GM12878 (cell line): ENCODE measurements at places on chromosomes 16 and 17.
A peak's percentile ranks its signal among the peaks of the same experiment; 100 is the strongest.

GRCh38 chr17:35239823-35240222 lies 3.0 kb upstream of the SLFN5 start:
- no peak for DNase-seq

DNA sequence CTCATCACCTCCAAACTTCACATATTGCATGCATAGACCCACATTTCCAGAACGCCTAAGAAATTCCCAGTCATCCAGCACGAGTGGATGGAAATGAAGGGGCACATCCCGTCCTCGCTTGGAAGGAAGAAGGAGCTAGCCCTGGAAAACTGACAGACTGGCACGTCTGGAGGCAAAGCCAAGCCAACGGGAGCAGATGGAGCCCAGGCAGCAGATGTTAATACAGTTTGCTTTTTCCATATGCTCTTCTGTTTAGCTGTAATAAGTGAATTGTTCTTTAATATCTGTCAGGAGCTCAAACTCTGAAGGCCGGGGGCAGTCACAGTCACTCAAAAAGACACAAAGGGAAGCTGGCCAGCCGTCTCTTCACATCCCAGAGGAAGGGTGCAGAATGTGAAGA lies 187.7 kb downstream of the XYLT1 start:
- no peak for DNase-seq

GRCh38 chr16:8788578-8789172 lies 8.8 kb downstream of the TMEM186 start:
- DNase-seq: no peak

DNA sequence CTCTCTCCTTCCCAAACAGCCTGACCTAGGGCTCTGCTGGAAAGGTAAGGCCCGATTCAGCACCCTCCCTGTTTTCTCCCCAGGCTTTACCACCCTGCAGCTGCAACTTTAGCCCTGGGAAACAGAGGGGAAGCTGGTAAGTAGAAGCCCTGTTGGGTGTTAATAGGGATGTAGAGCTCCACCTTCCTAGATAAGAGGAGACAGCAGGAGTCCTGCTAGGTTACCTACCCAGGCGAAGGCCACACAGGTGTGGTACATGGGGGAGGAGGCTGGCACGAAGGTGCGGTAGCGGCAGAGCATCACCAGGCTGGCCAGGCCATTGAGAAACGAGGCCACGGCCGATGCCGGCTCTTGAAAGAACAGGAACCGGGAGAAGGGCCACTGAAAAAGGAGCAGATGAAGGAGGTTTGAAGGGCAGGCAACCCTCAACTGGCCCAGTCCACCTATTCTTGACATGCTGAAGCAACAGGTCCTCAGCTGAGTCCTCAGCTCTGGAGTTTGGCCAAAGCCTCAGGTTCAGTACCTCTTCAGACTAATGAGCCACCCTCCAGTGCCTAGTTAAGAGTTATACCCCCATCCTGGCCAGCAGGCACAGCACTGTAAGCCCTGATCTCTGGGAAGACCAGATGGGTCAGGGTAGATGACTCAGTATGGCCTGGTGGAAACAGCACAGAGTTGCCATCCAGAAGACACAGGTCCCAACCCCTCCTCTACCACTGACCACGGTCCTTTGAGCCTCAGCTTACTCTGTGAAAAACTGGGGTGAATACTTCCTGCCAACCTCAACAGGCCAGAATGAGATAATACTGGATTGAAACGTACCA lies 3.3 kb downstream of the PGAP3 start:
- no peak for DNase-seq

DNA sequence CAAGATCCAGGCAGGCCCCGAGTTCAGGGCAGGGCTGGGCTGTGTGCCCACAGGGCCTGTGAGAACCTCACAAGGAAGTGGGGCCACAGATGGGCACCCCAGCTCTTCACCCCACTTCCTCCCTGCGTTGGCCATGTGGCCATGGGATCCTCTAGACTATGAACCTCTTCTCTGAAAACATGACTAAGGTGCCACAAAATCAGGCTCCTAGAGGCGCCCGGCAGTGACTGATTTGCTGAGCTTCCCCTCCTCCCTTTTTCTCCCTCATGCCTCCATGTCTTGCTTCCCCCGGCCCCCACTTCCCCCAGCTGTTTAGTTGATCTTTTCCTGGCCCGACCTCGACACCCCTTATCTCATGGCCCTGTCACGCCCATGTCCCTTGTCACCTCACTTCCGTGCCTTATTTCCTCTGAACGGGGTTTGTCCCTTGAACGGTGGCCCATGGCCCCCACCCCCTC lies 87.1 kb downstream of the KCNJ12 start:
- no peak for DNase-seq

- no peak for DNase-seq
Observed at GRCh38 chr17:19285213-19285900, 48.2 kb downstream of the EPN2 start.

DNA sequence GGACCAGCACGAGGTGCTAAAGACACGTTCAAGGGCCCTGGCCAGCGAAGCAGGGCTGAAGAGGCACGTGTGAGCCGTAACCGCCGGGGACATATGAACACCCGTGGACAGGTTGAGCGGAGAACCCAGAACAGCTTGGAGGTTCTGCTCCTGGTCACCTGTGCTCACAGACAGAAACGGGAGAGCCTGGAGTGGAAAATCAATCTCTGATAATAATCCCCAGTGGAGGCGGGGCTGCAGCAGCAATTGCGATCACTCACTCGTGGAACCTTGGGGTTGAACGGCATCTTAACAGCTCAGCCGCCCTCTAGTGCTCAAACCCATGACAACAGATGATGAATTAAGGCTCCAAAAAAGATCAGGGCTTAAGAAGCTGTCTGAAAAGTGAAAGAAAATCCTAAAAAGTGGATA lies 25.6 kb downstream of the WIPI1 start:
- no peak for DNase-seq

DNA sequence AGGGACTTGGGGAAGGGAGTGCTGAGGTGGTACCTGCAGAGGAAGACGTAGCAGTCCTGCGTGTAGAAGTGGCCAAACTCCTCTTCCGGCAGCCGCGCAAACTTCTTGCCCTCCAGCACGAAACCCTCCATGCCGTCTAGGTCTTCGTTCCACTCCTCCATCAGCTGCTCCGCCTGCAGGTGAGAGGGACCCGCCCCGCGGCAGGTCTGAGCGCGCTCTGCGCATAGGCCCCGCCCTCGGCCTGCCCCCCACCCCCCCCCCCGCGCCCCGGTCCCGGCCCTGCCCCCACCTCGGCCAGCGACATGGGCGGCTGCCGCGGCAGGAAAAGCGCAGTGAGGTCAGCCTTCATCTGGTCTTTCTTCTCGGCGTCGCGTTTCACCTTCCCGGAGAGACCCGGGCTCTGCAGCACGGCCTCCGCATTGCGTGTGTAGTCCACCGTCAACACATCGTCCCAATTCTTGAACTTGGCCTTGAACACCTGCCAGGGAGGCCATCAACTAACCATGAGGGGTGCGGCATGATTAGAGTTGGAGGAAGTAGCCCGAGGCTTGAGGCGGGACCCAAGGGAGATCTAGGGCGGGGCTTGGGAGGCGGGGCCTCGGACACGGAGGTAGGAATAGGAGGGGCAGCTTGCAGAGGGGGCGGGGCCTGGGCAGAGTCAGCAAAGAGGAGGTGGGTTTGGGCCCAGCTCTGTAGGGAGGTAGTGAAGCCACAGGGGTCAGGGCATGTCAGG lies 11.5 kb downstream of the FLII start:
- no peak for DNase-seq

DNA sequence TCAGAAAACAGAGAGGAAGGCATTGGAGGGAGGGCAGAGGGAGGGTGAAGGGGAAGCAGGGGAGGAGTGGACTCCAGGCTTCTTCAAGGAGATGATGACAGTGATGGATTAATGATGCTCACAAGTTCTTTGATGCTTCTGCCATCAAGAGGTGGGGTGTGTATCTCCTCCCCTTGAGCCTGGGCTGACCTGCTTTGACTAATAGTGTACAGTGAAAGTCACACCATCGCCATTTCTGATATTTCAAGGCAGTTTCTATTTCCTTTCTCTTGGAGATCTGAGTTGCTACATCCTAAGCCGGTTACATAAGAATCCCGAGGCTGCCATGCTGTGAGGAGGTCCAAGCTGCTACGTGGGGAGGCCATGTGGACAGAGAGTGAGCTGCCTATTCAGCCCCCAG lies 312.5 kb downstream of the MAF start:
- no peak for DNase-seq

DNA sequence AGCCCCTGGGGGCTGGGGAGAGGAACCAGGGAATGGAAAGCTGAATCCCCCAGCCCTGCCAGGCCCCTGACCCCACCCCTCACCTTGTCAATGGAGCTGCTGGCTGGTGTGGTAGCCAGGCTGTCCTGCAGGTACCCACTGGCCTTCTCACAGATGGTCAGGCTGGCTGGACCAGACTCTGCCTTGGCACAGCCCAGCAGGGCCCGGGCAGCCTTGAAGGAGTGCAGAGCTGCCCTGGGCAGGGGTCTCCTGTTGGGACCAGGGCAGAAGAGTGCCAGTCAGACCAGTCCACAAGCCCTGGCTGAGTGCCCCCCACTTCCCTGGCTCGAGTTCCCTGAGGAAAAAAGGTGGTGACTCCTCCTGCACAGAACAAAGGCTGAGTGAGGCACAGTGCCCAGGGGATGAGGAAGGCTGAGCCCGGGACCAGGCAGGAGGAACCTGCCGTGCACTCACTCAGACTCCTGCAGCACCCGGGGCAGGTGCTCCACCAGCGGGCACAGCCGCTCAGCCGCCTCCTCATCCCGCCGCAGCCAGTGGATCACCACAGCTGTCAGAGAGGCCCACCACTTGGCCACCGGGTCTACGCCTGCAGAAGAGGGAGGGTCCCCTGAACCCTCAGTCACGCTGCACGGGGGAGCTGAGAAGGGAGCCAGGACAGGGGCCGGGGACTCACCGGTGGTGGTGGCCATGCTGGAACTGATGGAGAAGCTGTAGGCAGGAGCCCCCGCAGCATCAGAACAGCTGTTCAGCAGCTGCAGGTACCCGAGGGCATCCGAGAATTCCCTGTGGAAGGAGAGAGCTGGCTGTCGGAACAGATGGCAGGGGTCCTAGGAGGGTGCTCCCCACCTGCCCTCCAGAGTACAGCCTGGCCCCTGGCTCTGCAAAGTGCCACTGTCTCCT lies 22.4 kb downstream of the SREBF1 start:
- DNase-seq: no peak

GRCh38 chr17:1197781-1198490 lies 18.2 kb upstream of the ABR start:
- peak; percentile 97 for DNase-seq

- DNase-seq: peak; percentile 77
Observed at GRCh38 chr17:61139219-61139618, 260.4 kb upstream of the TBX2 start.

DNA sequence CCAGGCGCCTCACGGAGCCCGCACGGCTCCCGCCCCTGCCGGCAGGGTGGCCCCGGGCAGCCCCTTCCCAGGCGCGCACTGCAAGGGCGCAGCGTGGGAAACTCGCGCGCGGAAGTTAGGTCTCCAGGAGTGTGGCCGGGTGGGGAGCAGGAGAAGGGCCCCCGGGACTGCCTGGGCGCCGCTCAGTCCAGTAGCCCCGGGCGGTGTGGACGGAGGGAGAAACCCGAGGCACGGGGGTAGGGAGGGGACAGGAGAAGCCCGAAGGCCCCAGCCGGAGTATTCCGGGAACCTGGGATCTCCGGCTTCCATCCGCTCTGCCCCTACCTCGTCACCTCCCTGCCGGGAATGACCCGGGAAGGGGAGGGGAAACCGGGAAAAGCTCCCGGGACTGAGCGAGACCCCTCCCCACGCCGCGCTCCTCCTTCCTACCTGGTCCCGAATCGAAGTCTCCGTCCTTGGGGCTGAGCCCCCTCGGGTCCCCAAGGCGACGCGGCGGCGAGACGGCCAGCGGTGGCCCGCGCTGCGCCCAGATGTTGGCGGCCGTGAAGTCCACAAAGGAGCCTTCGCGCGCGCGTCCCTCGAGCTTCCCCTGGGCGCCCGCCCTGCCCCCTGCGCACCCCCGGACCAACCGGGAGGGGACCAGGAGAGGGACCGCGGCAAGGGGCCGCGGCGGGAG lies 418 bp downstream of the SOCS3 start:
- DNase-seq: no peak

DNA sequence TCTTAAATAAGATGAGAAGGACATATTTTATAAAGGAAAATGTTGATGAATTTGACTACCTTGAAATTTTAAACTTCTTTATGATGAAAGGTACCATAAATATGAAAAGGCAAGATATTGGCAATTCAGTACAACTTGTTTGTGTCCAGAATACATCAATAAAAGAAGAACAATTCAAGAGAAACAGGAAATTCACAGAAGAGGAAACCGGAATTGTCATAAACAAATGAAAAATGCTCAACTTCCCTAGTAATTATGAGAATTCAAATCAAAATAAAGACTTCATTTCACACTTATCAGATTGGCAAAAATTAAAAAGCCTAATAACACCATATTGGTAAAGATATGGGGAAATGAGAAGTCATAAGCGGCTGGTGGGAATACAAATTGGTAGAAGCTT lies 54.3 kb downstream of the WSB1 start:
- DNase-seq: no peak

GRCh38 chr16:74942977-74943918 lies 41.7 kb downstream of the WDR59 start:
- DNase-seq: no peak

DNA sequence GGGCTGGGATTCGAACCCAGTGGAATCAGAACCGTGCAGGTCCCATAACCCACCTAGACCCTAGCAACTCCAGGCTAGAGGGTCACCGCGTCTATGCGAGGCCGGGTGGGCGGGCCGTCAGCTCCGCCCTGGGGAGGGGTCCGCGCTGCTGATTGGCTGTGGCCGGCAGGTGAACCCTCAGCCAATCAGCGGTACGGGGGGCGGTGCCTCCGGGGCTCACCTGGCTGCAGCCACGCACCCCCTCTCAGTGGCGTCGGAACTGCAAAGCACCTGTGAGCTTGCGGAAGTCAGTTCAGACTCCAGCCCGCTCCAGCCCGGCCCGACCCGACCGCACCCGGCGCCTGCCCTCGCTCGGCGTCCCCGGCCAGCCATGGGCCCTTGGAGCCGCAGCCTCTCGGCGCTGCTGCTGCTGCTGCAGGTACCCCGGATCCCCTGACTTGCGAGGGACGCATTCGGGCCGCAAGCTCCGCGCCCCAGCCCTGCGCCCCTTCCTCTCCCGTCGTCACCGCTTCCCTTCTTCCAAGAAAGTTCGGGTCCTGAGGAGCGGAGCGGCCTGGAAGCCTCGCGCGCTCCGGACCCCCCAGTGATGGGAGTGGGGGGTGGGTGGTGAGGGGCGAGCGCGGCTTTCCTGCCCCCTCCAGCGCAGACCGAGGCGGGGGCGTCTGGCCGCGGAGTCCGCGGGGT lies at the start of gene CDH1:
Gene CDH1 (plus strand): TSS at position 247 of the 684 bp plus-strand sequence. CDS start 124 bp downstream, at position 371.
- DNase-seq: no peak

GRCh38 chr16:56262148-56262547 lies 70.9 kb downstream of the GNAO1 start:
- DNase-seq: no peak

GRCh38 chr17:75048249-75048878 lies 1.3 kb downstream of the KCTD2 start:
- DNase-seq: no peak

DNA sequence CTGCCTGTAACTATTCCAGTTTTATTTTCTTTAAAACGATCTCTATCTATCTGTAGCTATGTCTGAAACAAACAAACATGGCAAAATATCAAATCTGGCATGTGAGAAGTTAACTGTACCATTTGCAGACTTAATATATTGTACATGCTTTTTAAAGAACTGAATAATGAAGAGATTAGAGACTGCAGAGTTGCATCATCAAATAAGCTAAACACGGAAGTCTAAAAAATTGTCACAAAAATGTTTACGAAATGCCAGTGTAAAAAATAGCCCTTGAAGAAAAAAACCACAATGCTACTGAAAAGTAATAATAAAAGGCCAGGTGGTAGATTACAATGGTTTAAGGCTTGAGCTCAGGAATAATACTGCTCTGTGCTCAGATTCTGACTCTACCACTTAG lies 43.1 kb downstream of the HS3ST3A1 start:
- DNase-seq: no peak

- no peak for DNase-seq
Observed at GRCh38 chr16:22014271-22014873, 6.5 kb downstream of the MOSMO start.
